Thoracic aorta (tissue), 2 donors: ENCODE measurements at places on chromosomes 6 and 20. TPM values are rescaled to one million over a fixed set of nuclear protein-coding genes. Genes with fewer than 3 reads are reported as not detected.

DNA sequence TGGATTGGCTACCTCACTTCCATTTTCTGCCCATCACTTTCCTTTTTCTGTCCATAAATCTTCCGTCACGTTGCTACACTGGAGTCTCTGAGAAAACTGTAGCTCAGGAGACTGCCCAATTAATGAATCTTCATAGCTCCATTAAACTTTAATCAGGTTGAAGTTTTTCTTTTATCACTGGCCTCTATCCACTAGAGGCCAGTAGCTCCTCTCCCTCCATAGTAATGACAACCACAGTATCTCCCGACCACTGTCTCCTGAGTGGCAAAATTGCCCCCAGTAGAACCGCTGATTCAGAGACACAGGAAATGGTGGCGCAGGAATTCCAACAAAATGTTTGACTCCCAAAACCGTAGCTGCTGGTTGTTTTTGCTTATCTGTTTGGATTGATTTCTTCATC, 18.4 kb upstream of the DOK5 start:
- DNase-seq, result no peak

GRCh38 chr6:33314515-33314942, 651 bp upstream of the TAPBP start:
- DNase-seq, result no peak

C4B gene
- 44.3 TPM for total RNA-seq

MAS1 gene
- total RNA-seq, result 0.27 TPM

LAMA2 gene
- 217 TPM for total RNA-seq

KIF13A gene
- total RNA-seq, result 79.3 TPM

CSNK2B gene
- 175 TPM for total RNA-seq

ENPP4 gene
- total RNA-seq, result 32.2 TPM

DNA sequence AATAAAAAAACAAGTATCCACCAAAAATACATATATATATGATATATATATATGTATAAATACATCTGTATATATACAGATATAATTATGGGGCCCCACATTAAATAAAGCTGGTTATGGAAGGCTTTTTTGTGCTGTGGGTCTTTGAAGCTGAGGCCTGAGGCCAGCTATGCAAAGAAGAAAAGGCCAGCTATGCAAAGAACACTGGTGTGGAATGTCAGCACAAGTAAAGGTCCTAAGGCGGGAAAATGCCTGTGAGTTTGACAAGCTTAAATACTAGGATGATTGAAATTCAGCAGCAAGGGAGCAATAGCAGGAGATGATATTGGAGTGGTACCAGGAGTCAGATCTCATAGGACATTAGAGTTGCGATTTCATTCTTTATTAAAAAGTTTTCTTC, 25.2 kb downstream of the ADGRF1 start:
- DNase-seq, result no peak

DNA sequence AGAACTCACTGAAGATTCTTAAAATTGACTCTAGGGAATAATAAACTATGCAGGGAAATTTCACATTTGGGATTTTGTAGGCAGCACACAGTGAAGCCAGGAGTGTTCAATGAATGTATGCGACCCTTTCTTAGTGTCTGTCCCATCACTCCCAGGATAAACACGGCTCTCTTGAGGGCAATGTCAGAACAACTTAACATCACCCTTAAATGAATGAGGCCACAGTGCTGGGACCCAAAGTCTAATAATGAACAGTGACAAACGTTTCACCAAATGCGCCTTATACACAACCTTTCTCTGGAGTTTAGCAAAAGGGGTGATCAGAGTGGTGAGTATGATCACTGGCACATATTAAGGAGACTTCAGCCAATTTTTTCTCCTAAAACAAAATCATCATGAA, 237.3 kb downstream of the CLVS2 start:
- DNase-seq, result no peak

GRCh38 chr6:88722686-88723085, 240.7 kb downstream of the RNGTT start:
- no peak for DNase-seq

GRCh38 chr20:50456452-50457324, 53.5 kb upstream of the PTPN1 start:
- DNase-seq, result no peak

GRCh38 chr6:154247119-154247861, 109.3 kb downstream of the IPCEF1 start:
- DNase-seq, result no peak

- no peak for DNase-seq
These were observed 51.3 kb downstream of the VEGFA start for GRCh38 chr6:43821101-43821886.

DNA sequence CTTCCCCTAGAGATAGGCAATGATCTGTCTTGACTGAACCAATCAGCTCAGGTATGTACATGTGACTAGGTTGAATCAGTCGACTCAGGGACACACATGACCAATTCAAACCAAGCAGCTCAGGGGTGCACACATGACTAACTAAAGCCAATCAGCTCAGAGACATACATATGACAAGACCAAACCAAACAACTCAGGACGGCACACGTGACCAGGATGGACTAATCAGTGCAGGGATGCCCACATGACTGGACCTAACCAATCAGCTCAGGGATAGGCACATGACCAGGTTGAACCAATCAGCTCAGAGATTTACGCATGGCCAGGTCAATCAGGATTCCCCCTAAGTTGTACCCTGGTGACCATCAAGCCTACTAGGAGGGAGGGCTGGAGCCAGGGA, 310.3 kb downstream of the CDH26 start:
- no peak for DNase-seq

DZANK1 gene
- total RNA-seq, result 3.2 TPM
